HFF-Myc (cell line): ENCODE measurements at places on chromosomes 11 and 22.

DNA sequence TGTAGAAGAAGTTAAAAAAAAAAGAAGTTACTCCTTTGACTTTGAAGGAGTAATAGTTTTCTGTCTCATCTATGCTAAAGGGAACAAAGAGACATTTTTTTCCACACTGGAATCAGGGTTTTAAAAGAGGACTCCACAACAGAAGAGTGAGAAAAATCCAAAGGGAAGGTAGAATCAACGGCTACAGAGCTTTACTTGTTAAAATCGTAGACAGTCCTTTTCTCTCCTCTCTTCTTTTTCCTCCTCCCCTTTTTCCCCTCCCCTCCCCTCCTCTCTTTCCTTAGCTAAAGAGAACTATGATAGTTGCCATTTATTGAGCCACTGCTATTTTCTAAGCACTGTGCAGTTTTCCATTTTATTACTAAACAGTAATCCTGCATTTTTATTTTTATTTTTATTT lies 29.2 kb downstream of the DDIAS start:
- no peak for DNase-seq

GRCh38 chr22:27636716-27637508 lies 164.6 kb downstream of the MN1 start:
- no peak for DNase-seq

DNA sequence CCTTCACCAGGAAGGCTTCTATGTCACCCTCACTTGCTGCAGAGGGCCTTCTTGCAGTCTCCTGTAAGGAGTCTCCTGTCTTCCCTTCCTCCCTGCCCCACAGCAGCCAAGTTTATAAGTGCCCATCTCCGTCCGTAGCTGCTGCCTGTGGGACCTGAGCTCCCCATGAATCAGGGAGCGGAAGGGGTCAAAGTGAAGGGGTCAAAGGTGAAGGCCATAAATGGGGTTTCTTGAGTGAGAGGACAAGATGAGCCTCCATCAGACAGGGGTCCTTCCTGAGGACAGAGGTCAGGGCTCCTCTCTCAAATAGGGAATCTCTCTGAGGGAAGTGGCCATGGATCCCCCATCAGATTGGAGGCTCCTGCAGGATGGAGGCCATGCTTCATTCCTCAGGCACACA lies 44.4 kb downstream of the ARRB1 start:
- no peak for DNase-seq

GRCh38 chr11:96827164-96827563 lies 437.4 kb downstream of the JRKL start:
- DNase-seq: no peak

DNA sequence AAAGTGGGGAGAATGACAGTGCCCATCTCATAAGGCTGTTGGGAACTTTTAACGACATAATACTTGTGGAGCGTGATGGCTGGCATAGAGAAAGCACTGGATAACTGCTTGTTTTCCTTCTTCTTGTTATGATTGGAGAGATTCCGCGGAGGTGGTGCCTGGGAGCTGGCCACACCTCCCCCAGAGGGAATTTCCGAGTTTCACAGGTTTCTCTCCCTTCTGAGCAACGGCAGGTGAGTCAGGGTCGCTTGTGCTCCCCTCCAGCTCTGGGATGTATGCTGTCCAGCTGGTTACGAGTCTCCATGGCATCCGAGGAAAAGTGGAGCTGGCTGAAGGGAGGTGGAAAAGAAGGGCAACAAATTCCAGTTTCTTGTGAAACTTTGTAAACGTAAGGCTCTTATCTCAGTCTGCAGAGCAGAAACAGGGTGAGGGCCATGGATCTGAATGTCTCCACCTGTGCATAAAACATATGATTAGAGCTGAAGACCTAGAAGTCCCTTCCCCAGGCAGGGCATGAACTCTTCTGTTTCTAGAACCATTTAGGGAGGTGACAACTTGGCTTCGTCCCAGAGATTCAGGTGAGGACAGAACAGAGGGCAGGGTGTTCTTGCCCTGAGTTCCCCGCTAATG lies 10.0 kb upstream of the PLET1 start:
- DNase-seq: no peak

- no peak for DNase-seq
These were observed 19.2 kb downstream of the GLYATL1 start for GRCh38 chr11:58958500-58958899.

DNA sequence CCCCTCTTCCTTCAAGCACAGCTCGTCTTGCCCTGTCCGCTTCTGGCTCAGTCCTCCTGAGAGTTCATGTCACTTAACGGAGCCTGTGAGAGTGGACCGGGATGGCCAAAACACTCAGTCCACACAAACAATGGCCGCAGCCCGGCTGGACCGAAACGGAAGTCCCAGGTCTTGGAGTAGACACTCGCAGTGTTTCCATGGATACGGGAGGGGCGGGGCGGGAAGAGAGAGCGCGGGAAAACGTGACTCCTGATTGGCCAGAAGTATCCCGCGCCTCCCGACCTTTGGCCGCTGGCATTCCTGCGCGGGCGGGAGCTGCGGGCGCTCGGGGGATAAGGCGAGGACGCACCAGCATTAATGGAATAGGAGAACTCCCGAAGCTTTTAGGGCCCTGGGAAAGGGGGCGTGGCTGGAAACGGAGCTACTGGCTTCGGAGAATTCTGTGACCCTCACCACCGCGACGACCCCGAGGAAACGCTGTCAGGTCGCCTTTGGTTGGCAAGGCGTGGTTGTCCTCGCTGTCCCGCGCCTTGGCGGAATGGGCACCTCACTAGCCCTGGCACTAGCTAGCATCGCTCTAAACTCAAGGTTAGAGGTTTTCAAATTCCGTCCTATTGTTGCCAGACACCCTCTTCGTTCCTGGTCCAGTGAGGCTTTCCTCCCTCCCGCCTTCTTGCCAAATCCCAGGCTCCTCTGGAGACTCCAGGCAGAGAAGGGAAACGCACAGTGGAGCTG lies at the start of the genes NLRP14 and ZNF214:
TSS of gene NLRP14 (plus strand) at position 297 of the 735 bp plus-strand sequence. CDS start 18,108 bp downstream, outside the sequence.
TSS of gene ZNF214 (minus strand) at position 164 of the 735 bp plus-strand sequence. CDS start 17,511 bp downstream, outside the sequence.
- peak; percentile 78 for DNase-seq

DNA sequence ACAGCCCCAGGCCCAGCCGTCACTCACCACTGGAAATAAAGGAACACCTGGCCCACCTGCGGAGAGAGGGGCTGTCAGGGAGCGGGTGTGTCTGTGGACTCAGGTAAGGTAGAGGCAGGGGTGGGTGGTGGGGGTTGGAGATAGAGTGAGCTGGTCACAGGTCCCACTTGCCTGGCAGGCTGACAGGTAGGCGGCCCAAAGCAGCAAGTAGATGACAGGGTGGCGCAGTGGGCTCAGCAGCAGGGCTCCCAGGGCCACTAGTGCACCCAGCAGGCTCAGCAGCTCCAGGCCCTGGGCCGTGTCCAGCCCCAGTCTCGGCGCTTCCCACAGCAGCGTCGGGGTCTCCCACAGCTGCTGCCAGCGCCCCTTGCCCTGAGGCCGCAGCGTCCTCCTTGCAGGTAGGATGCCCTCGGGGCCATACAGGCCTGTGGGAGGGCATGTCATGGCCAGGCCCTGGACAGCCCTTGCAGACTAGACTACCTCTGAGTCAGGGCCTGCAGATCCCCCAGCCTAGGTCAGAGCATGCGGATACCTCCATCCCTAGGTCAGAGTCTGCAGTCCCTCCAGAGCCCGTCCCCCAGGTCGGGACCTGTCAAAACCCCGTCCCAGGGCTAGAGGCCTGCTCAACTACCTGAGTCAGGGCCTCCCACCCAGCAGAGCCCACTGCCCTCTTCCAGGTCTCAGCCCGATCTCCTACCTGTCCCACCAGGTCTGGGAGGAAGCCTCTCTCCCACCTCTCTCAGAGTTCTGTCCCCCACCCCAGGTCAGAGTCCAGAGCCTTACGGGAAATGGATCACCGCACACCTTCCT lies 686 bp downstream of the LMF2 start:
- DNase-seq: no peak

DNA sequence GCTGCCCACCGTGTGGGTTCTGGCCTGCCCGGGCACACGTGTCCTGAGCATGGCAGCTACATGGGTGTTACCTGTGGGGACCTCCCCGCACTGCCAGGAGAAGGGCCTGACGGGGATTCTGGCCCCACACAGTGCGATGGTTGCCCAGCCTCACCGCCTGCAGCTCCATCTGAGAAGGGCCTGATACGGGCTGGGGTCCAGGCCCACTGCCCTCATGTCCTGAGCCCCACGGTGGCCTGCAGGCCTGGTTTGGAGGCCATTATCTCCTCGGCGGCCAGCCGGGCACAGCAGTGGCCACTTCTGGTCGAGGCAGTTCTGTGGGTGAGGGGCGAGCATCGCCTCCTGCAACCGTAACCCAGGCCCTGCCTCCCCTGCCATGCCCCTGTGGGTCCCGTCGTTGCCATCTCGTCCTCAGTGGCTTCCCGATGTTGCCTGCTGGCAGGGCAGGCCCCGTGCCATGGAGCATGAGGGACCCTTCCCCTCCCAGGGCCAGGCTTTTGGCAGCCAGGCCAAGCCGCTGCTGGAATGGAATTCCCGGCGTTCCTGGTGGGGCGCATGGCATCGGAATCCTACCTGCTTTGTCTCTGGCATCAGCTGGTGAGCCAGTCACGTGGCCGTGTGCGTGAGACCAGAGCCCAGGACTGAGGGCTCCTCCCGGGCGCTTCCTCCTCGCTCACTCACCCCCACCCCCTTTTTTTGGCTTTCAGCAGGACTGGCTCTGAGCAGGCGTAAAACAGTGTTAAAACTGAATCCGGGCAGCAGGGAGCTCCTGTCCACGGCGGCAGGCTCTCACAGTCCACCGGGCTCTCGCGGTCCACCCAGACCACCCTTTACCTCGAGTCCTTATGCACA lies 71.9 kb upstream of the PPARA start:
- no peak for DNase-seq

DNA sequence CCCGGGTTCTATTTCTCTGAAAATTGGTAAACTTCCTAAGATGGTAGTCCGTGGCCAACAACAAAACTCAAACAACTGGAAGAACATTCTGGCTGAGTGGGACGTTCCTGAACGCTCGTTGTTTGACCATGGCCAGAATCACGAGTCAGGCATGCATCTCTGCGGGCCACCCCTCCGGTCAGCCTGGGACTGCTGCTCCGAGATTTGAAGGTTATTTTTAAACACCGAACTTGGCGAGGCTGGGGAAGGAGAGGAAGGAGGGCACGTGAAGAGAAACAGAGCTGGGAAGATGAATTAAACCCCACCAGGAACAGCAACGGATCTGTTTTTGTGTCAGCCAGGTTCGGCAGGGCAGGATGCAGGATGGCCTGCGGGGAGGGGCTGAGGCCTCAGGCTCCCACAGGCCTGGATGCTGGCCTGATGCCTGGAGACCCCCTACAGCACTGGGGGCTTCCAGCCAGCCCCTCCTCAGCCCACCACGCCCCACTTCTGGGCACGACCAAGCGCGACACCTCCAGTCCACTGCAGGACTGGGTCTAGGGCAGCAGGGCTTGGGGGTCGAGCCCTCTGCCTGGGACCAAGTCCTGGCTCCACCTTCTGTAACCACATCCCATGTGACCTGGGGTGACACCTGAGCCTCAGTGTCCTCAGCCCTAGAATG lies 5.1 kb downstream of the SHISAL1 start:
- no peak for DNase-seq

GRCh38 chr22:43438666-43439347 lies 27.0 kb downstream of the MPPED1 start:
- DNase-seq: no peak

DNA sequence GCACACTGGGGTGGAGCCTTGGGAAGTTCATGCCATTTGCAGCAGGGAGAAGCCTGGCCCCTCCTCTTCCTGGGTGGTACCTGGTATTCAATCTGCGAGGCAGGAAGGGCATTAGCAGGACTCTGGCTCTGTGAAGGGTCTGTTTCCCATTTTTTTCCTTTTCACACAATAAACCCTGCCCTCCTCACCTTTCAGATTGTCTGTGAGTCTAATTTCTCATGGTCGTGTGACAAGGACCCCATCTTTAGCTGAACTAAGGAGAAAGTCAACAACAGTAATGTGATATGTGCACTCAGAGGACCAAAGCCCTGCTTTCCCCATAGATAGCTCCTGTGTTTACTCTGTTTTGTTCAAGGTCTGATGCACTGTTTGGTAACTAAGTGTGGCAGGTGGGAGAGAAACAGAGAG lies 26.6 kb upstream of the CASP4 start:
- no peak for DNase-seq

DNA sequence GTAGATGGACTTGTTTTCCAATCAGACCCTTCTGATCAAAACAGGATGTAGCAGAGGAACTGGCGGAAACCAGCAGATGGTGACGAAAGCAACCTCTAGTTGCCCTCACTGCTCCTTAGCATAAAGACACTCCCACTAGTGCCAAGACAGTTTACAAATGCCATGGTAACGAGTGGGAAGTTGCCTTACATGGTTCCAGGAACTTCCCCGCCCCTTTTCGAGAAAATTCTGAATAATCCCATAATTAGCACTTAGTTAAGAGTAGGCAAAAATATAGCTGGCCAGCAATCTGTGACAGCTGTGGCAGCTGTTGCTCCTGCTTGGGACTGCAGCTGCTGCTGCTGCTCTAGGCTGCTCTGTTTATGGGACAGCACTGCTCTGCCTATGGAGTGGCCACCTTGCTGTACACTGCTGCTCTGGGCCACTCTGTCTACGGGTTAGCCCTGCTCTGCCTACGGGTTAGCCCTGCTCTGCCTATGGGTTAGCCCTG lies 33.4 kb upstream of the SORL1 start:
- no peak for DNase-seq

GRCh38 chr11:134409552-134410429 lies 2.3 kb downstream of the B3GAT1 start:
- DNase-seq: no peak

GRCh38 chr11:123562829-123563228 lies 91.6 kb downstream of the SCN3B start:
- DNase-seq: no peak

- DNase-seq: no peak
These were observed 17.9 kb downstream of the RBM4B start for GRCh38 chr11:66659763-66660162.

- no peak for DNase-seq
These were observed 47.2 kb downstream of the CCDC83 start for GRCh38 chr11:85902353-85902752.

- no peak for DNase-seq
These were observed 24.2 kb upstream of the TMEM123 start for GRCh38 chr11:102476812-102477211.

DNA sequence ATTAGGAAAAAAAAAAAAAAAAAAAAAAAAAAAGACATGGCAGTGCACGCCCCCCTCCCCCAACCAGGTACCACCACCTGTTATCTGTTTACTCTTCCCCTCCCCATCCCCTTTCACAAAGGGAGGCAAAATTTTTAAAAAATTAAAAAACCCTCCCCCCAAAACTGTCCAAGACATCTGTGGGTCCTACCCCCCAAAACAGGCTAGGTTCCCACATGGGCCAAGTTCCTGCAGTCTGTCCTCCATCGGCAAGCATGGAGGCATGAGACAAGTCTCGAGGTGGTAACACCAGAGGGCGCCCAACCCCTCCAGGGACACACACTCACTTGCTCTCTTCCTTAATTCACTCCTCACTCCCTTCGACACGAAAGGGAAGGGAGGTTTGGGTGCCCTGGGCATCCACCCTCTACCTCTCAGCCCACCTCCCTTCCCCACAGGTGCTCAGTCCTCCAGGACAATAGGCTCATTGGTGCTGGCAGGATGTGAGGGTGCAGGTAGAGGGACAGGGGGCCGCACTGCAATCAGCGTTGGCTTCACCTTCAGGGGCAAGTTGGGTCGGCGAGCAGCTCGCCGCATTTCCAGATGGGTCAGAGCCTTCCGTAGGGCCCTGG lies 2.2 kb upstream of the TUT1 start:
- no peak for DNase-seq

GRCh38 chr11:132093536-132094259 lies 723.3 kb downstream of the NTM start:
- no peak for DNase-seq
